Left renal cortex interstitium (tissue), 4 donors: ENCODE measurements at places on chromosomes 7 and 10. TPM values are rescaled to one million over a fixed set of nuclear protein-coding genes. Genes with fewer than 3 reads are reported as not detected.

The PROSER2 gene
- polyA plus RNA-seq = 5.6 TPM

The MYL7 gene
- polyA plus RNA-seq = not detected

The HPS6 gene
- polyA plus RNA-seq = 17.5 TPM

The ABCA13 gene
- polyA plus RNA-seq = 1.0 TPM

The TET1 gene
- 9.9 TPM for polyA plus RNA-seq

The SEMA3C gene
- polyA plus RNA-seq = 36.1 TPM

The PAX4 gene
- polyA plus RNA-seq = not detected

The HK1 gene
- 56.6 TPM for polyA plus RNA-seq

The CYP2E1 gene
- polyA plus RNA-seq = 0.47 TPM

The PRLHR gene
- 0.03 TPM for polyA plus RNA-seq

The MMD2 gene
- 0.06 TPM for polyA plus RNA-seq

The FAM131B gene
- 2.4 TPM for polyA plus RNA-seq

The CHST15 gene
- polyA plus RNA-seq = 16.3 TPM

The PRSS58 gene
- not detected for polyA plus RNA-seq

The VAX1 gene
- polyA plus RNA-seq = not detected

The ENTPD1 gene
- polyA plus RNA-seq = 18.8 TPM

The TFPI2 gene
- 12.1 TPM for polyA plus RNA-seq

The GPR85 gene
- polyA plus RNA-seq = 0.99 TPM

The PNLIPRP1 gene
- polyA plus RNA-seq = not detected

The PNLIPRP2 gene
- polyA plus RNA-seq = not detected

The PPP1R3C gene
- 34.1 TPM for polyA plus RNA-seq

The TRIM8 gene
- polyA plus RNA-seq = 157 TPM

The OR2F1 gene
- polyA plus RNA-seq = 0.06 TPM
